ENCODE measurements at places on chromosomes 3 and 15.

DNA sequence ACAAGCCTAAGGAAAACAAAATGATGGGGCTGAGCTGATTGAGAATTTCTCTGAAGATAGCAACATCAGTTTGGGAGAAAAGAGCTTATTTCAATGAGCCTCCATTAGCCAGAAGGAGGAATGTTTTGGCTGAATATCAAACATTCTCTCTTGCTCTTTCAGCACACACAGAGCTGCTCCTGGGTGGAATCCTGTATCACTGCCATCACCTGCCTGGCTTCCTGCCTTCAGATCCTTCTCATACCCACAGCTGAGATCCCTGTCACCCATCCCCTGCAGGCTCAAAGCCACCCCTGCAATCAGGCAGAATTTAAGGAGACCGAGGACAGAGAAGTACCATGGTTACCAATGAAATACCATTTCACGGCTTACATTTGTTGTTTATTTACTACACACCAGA lies 27.2 kb upstream of the SYN2 start:
- DNase-seq: no peak

DNA sequence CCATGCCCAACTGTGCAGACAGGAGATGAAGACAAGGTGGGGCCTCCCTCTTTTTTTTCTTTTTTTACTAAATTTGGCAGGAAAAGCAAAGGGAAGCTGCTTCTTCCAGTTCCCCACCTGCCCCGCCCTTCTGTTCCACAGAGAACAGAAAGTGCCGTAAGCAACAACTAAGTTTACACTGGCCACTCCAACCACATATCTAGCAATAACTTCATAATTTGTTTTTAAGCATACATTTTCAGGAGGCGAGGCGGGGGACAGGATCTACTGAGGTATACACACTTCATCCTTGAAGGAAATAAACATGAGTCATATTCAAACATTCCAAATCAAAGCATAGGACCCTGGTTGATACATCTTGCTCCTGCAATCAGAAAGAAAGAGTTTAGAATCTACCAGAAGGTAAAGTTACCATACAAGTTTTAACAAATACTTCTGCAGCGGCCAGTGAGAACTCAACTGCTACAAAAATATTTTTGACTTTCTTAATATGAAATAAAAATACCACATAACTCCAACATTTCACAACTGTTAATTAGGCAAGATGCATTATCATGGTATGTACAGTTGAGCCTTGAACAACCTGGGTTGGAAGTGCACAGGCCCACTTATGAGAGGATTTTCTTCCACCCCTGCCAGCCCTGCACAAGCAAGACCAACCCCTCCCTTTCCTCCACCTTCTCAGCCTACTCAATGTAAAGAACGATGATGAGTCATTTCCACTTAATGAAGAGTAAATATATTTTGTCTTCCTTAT lies 50.7 kb downstream of the FOXP1 start:
- DNase-seq: no peak

DNA sequence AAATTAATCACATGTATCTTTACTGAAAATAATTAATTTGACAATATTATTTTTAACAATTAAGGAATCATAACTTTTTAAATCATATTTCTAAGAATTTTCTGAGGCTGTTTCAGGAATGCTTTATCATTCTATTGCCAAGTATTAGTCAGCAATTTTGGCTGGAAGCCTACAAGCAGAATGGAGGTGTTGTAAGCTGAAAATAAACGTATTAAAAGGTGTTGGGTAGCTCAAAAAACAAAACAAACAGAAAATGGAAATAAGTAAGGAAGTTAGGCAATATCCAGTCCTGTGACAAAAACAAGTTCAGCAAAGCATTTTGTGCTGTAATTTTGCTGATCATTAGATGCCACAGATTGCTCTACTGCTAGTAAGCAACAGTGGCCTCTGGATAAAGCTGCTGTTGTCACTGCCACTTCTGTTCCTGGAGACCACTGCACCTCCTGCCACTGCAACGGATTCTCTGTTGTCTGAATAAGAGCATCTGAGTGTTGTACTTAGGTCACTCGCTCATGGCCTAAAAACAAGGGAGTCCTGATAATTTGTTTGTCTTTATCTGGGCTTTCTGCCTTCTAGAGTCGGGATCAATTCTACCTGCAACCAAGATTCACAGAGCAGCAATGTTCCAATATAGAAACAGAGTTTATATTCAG lies 63.5 kb upstream of the SLITRK3 start:
- DNase-seq: no peak

DNA sequence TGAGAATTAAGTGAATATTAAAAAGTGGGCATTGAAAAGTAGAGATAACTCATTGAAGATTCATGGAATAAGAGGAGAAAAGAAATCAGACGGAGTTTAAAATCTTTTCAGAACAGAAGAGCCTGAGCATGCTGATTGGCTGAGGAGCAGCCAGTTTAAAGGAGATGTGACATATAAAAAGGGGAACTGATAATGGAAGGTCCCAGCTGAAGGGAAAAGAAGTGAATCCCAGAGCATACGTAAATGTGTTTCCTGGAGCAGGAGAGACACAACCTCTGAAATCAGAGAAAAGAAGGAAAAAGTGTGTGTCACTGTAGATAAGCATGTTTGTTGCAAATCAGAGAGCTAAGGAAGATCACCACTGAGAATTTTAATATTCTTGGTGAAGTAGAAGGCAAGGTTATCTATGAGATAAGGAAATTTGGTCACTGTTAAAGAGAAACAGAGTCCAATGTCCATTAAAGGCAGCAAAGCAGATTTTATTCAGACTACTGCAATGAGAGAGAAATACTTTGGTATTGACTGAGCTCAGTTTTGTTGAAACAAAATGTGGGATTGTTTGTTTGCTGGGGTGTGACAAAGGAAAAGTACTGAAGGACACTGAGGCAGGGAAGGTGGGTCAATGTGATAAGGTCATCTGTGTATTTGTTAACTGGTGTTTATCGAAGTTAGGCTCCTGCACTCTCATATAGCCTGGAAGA lies 84.6 kb upstream of the WDR72 start:
- DNase-seq: no peak

DNA sequence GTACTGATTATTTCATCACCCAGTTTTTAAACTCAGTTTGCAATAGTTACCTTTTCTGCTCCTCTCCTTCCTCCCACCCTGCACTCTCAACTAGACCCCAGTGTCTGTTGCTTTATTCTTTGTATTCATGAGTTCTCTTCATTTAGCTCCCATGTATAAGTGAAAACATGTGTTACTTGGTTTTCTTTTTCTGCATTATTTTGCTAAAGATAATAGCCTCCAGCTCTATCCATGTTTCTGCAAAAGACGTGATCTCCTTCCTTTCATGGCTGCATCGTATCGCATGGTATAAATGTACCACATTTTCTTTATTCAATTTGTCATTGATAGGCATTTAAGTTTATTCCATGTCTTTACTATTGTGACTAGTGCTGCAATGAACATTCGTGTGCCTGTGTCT lies 79.0 kb downstream of the NAALADL2 start:
- no peak for DNase-seq

DNA sequence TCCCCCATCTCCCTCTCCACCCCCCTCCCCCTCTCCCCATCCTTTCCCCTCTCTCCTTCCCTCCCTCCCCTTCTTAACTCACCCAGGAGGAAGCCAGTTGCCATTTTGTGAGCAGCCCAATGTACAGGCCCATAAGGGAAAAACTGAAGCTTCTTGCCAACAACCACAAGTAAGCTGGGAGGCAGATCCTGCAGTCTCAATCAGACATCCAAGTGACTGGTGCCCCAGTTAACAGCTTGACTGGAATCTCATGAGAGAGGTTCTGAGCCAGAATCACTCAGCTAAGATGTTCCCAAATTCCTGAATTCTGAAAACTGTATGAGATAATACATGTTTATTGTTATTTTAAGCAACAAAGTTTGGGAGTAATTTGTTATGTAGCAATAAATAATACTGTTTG lies 90.7 kb downstream of the C3orf70 start:
- DNase-seq: no peak

DNA sequence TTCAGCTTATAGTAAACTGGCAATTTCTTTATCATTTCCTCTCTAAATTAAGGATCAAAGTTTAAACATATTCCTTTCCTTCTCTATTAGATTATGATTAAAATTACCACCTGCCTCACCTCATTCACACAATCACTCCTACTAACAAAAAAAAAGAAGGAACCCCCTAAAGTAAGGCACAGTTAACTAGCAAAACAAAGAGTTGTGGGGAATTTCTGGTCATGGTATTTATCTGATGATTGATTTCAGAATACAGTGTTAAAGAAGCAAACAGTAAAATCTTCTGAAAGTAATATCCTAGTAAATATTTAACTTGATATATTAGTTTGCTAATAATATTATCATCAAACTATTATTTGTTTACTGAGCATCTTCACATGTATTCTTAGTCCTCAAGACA lies 8.8 kb downstream of the GBE1 start:
- DNase-seq: no peak

GRCh38 chr15:48647962-48648361 lies 2.5 kb upstream of the FBN1 start:
- DNase-seq: no peak

DNA sequence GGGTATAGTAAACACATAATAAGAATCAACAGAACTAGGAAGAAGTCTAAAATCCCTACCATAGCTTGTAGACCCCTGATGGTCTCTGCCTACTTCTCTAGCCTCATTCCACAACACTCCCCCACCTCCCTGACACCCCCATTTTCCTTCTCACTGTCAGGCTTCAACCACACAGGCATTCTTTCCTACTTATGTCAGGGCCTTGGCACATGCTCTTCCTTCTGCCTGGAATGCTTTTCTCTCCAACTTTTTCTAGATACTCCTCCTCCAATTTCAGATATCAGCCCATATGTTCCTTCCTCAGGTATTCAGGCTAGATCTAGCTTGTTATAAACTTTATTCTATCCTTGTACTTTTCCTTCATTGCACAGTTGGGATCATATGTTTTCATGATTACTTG lies 106.0 kb upstream of the MRPL3 start:
- DNase-seq: no peak

- no peak for DNase-seq
These were observed 5.6 kb downstream of the CCDC9B start for GRCh38 chr15:40334941-40335795.

DNA sequence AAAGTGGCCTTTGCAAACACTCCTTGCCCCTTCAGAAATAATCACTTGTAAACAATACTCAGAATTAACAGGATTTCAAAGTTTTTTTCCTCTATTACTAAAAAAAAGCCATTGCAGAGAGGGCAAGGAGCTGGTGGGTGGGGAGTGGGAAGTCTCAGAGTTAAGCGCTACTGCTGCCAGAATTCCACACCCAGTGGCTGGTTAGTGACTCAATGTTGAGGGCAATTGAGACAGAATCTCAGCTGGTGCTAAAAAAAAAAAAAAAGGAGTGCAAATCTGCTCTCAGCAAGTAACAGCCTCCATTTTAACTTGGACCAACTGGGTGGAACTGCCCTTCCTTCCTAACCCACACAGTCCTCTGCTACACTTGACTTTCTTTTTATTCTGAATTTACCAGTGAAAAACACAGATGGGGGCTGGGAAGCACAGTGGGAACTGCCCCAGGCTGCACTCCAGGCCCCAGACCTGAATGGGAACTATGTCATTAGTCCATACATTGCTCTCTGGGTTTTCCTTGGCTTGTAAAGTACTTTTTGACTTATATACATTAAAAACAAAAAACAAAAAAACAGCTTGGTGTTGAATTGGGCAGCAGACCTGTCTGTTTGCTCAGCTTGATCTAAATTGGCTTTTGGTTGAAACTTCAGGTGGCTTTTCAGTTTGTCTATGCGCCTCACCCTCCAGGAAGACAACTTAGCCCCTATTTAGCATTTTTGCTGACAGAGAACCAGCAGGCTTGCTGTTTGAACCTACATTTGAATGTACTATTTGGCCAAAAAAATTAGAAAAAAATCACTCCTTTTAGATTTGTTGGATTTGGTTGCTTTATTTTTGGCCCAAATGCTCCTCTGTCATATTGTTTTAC lies 357.8 kb upstream of the TBL1XR1 start:
- no peak for DNase-seq

DNA sequence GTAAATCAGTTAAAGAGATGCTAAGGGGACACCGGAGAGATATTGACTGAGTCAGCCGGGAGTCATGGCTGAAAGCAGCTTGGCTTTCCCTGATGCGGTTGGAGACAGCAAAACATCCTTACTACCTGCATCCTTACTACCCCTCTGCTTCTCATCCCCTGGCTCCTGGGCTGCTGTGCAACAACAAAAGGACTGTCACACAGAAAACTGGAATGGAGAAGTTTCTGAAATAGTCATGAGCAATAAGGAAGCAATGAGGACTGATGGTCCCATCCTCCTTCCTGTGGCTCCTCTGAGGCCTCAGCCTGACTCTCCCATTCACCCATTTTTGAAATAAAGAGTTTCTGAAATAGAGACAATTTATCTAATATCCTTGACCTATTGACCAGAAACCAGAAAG lies 1.1 kb downstream of the HCLS1 start:
- DNase-seq: no peak

GRCh38 chr3:183394150-183394549 lies 34.3 kb downstream of the MCF2L2 start:
- DNase-seq: no peak

DNA sequence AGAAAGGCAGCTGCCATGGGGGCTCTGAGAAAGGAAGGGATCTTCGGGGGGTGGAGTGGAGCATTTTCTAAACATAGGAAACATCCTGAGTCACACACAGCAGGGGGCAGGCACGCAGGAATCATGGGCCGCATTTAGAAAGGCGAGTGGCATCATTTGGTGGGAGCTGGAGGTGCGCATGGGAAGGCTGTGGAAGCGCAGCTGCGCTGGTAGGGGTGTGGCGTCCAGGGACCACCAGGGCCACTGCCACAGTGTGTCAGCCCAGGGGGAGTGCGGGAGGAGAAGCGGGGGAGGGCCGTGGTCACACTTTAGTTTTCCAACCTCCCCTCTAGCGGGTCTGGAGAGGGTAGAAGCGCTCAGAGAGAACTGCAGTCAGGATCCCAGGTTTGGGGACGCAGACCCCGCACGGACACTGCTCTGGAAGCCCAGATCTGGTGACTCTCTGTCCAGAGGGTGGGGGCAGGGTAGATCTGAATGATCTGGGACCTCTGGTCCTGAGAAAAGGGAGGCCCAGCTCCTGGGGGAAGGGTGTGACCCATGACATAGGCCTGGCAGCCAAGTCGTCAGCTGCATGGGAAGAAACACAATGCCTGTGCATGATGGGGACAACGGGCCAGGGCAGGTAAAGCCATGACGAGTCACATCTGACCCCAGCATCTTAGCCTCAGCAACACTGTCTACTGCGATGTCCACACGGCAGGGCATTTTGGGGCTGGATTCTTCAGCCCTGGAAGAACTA lies 88.0 kb upstream of the IQSEC1 start:
- DNase-seq: no peak

- DNase-seq: no peak
These were observed 13.1 kb upstream of the BLOC1S6 start for GRCh38 chr15:45573961-45574629.

DNA sequence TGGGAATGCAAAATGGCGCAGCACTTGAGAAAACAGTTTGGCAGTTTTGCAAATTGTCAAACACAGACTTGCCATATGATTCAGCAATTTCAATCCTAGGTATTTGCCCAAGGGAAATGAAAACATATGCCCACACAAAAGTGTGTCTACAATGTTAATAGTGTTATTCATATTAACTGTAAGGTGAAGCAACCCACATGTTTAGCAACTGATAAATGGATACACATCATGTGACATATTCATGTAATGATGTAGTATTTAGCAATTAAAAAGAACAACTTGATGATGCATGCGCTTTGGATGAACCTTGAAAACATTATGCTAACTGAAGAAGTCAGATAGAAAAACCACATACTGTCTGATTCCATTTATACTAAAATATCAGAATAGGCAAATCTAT lies 539.0 kb upstream of the PPP2R3A start:
- no peak for DNase-seq

Data from GM18507 (cell line).